Stimulated activated CD4-positive, alpha-beta T cell treated with anti-CD3 and anti-CD28 coated beads, TNF-alpha, amount 100 ng/mL, for 1 hour (primary cell): ENCODE measurements at places on chromosomes 1 and 21.

GRCh38 chr1:18528616-18529015, 47.9 kb downstream of the KLHDC7A start:
- no peak for DNase-seq

DNA sequence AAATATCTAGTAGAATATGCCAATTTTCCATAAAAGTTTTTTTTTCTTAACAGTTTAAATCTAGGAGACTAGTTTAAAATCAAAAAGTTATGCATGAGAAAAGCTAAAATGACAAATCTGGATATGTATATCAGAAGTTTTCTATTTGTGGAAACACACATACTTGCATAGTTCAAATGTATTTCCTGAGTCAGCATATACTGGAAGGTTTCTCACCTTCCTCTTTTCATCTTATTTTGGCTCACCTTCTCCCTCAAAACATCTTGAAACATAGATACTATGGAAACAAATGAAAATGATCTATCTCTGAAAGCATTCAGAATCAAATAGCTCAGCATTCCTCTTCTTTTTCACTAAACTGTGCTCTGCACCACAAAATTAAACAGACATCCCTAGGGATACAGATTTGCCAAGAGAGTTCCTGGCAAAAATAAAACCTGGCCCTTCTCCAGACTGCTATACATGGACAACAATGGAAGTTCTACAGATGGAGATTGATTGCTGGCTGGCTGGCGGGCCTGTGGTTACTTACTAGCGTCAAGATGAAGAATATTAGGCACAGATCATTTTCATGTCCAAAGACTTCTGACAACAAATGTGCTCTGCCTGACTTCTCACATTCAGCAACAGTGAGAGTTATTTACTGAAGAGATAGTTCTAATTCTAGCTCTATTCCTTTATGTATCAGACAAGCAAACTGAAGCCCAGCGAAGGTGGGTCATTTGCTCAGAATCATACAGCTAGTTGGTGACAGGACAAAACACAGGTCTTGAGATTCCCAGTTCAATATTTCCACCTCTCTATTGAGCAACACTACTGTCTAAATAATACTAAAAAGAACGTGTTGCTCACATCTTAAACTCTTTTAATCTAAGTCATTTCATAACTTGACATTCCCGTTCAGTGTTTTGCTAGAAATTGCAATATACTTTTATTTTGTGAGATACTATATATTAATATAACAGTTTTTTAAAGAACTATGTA, 26.6 kb downstream of the DIPK1A start:
- DNase-seq, result no peak

DNA sequence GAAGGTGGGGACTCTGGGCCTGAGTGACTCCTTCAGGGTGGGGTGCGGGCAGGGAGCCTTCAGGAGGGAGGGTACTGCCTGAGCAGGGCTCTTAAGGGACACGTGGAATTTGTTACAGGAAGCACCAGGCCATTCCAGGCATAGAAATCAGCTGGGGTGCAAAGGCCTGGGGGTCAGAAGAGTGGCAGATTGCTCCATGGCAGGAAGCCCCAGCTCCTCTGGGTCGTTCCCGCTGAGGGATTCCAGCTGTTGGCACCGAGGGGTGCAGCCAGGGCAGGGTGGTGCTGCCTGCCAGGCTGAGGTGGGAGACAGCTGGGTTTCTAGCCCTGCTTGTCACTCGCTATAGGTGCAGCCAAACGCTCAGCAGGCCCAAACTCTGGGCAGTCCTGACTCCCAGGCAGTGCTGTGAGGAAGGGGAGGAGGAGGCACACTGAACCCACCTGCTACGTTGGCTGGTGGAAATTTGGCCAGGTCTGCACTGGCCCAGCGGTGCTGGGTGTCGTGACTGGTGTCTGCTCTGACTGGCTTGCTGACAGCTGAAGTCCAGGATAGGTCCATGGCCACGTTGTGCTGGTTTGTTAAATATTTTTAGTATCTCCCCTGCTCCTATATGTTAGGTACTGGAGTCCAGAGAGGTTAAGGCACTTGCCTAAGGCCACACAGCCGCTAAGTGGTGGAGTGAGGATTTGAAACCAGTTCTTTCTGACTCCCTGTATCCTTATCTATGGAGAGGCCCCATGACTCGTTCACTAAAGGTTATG, 19.3 kb downstream of the TNFRSF1B start:
- no peak for DNase-seq

GRCh38 chr1:174872615-174873058, 127.1 kb upstream of the CACYBP start:
- DNase-seq, result no peak

- no peak for DNase-seq
Observed at GRCh38 chr1:22919341-22920025, 53.2 kb downstream of the LACTBL1 start.

- DNase-seq, result no peak
Observed at GRCh38 chr1:33516891-33517567, 44.6 kb downstream of the ZSCAN20 start.

- no peak for DNase-seq
Observed at GRCh38 chr1:41465741-41466140, 18.7 kb downstream of the EDN2 start.

GRCh38 chr21:41779659-41780058, 12.8 kb upstream of the RIPK4 start:
- DNase-seq, result no peak

DNA sequence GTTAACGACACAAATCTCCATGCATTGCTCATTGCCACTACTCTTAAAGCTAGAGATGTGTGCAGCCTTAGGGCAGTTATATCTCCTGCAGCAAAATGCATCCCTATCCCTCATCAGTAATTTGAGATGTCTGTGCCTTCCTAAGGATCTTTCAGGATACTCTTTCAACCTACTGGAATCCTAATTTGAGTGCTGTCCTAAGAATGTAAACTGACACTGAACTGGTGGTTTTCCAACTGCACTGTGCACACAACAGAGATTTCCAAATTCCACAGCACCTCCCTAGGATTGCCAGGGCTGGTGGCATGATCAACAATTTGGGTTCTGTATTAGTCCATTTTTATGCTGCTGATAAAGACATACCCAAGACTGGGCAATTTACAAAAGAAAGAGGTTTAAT, 193.9 kb downstream of the LTN1 start:
- DNase-seq, result no peak

DNA sequence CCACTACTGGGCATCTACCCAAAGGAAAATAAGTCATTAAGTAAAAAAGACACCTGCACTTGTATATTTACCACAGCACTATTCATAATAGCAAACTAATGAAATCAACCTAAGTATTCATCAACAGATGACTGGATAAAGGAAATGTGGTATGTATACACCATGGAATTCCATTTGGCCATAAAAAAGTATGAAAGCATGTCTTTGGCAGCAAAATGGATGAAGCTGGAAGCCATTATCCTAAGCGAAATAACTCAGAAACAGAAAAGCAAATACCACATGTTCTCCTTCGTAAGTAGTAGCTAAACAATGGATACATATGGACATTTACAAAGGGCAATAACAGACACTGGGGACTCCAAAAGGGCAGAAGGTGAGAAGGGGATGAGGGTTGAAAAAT, 485.7 kb upstream of the BRINP3 start:
- no peak for DNase-seq

- no peak for DNase-seq
Observed at GRCh38 chr1:21397813-21398188, 42.1 kb upstream of the NBPF3 start.

GRCh38 chr1:160548960-160549664, 26.1 kb upstream of the SLAMF6 start:
- no peak for DNase-seq

GRCh38 chr1:228903434-228904071, 168.3 kb downstream of the RHOU start:
- DNase-seq, result no peak

- no peak for DNase-seq
Observed at GRCh38 chr1:101816262-101816661, 180.5 kb downstream of the OLFM3 start.

DNA sequence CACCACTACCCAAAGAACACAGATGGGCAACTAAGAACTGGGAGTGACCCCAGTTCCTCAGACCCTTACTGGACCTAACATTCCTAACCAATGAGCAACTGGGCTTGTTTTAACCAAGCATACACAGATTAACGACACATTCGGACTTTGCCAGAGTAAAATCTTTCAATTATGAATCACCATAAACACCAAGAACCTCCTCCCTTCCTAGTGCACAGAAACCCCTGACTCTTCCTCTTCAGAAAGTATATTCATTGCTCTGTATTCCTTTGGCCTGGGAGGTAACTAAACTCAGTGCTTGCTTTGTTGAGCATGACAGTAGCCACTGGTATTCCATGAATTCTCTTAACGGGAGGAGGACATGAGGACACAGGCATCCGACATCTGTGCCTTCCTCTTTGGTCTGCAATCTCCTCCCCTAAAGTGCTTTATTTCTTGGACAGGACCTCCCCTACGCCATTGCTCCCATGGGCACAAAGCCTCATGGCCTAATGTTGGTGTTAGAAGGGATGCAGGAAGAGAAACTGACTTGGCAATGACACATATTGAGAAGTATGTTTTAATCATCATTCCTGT, 42.7 kb downstream of the SEC16B start:
- DNase-seq, result no peak

DNA sequence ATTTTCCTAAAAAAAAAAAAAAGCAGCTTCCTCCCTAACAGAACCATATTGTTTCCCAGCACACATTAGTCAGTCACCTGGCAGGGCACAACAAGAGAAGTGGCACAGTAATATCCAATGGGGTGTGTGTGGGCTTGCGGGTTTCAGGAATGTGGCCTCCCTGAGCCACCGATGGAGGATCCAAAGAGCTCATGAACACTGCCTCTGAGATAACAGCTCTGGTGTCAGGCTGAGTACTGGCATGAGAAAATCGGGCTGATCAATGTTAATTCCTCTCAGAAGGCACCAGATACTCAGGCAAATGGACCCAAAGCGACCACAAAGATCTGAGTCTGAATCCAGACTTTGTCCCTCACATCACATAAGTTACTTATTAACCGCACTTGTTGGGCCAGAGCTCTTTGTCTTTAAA, 2.2 kb upstream of the LYPD8 start:
- DNase-seq, result no peak

- no peak for DNase-seq
Observed at GRCh38 chr1:221634606-221635005, 107.3 kb downstream of the DUSP10 start.

DNA sequence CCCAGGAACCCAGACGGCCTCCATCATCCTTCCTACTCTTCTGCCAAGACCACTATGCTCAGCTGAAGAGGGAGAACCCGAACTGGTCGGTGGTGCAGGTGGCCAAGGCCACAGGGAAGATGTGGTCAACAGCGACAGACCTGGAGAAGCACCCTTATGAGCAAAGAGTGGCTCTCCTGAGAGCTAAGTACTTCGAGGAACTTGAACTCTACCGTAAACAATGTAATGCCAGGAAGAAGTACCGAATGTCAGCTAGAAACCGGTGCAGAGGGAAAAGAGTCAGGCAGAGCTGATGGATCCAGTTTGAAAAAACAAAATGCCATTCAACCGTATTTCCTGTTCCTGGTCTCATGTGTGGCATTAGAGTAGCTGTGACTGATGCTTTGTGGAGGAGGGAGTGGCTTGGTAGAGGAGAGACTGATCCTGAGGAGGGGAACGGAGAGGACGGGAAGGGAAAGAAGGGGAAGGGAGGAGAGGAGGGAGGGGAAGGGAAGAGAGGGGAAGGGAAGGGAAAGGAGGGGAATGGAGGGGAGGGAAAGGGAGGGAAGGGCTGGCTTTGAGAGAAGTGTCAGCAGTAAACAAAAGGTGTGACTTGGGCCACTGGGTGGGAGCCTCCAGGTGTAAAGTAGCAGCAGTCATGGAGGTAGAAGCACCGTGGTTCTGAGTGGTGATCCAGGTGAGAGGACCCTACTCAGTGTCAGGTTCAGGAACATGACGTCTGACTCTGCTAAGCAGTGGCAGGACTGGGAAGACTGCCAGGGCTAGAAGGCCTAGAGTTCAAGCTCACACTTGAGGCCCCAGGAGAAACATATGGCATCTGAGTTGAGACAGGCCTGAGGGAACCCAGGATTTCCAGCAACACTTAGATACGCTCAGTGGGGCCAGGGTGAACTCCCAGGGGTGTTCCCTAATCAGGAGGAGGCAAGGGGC, 846 bp downstream of the HMGB4 start:
- no peak for DNase-seq

DNA sequence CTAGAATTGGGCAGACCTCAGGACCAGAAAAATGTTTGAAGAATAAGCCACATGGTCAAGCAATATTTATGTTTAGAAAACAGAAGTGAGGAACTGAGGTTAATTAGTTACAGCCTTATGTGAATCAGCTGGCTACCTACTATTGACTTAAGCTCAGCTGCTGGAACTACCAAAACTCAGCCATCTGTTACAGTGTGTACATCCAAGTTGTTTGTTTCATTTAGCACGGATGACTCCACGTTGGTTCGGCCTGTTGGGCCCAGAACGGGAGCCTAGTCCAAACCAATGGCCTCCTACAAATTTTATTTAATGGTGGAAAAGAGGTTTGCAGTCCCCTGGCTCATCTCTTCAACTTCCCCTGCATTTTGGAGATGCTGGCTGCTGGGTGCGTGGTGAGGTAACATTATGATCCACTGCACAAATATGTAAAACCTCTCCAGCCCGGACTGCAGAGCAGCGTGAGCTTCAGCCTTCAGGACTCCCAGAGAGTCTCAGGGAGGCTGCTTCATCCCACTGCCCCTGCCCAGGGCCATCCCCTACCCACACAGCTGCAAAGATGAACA, 143.4 kb downstream of the ZZZ3 start:
- no peak for DNase-seq

DNA sequence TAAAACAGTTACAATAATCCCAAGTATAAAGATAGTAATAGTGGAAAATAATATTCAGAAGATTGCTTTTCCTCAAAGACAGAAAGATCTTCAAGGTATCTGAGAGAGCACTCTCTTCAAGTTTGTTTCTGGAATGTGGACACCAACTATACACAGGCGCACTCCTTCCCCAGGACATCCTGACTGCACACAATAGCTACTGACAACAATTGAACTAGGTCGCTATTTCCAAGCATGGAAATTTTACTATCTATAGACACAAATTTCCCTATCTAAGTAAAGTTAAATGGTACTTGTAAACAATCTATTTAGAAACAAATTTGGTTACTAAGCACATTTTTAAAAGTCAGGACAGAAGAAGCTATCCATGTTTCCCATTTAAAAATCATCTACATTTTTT, 19.1 kb downstream of the ARHGAP29 start:
- no peak for DNase-seq

GRCh38 chr21:17697473-17697872, 84.8 kb upstream of the BTG3 start:
- DNase-seq, result no peak

GRCh38 chr1:11388617-11389016, 90.3 kb upstream of the DISP3 start:
- DNase-seq, result no peak

DNA sequence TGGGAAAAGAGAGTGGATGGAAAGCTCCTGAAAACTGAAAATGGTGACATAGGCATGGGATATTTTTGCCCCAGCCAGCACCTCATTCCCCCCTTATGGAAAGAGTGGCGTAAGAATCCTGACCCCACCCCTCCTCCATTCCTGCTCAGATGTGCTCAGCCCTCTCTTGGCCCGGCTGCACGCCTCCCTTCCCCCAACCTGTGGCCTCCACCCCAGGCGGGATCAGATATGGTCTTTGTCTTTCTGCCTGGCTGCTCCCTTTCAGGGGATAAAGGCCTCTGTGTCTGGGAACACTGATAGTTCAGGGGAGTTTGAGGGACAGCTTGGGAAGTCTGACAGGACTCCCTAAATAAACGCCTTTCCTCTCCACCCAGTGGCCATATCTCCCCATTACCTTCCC, 49.8 kb downstream of the KIRREL1 start:
- DNase-seq, result no peak
